SJSA1 (cell line): ENCODE measurements at places on chromosomes 13 and 19.

DNA sequence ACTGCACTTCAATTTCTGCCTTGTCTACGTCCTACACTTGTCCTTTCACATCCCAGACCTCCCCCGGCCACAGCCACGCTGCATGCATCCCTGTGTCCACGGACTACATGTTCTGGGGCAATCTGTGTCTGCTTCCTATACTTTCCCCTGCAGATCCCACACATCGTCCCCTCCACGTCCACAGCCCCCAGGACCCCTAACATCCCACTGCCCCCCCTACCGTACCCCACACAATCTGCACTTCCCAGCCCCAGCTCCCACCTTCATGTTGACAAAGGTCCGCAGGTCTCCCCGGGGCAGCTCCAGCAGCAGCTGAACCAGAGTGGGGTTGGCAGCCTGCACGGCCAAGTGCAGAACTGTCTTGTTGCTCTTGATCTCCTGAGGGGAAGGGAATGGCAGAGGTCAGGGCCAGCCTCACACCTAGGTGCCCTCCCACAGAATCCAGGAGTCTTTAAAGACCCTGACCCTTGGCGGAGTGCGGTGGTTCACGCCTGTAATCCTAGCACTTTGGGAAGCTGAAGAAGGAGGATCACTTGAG, 10.2 kb downstream of the NFKBID start:
- DNase-seq: no peak

DNA sequence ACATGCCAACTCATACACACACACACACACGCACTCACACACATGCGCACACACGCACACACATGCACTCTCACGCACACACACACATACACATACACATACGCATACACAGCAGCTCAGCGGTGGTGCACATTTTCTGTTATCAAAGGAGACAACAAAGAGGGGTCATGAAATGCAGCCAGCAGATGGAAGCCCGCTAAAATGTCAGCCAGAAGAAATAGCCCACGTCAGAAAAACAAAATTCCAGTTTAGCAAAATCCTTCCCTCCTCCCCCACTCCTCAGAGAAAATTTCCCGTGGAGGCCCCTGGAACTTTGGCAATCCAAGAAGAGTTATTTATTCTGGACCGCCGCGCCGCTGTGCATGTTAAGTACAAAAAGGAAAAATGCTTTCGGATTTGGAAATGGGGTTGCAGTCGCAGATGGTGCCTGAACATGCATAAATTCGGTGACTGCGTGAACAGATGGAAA, 114.6 kb upstream of the VSTM2B start:
- no peak for DNase-seq

- no peak for DNase-seq
Measured at GRCh38 chr19:18059297-18059696, 27.4 kb downstream of the IL12RB1 start.

DNA sequence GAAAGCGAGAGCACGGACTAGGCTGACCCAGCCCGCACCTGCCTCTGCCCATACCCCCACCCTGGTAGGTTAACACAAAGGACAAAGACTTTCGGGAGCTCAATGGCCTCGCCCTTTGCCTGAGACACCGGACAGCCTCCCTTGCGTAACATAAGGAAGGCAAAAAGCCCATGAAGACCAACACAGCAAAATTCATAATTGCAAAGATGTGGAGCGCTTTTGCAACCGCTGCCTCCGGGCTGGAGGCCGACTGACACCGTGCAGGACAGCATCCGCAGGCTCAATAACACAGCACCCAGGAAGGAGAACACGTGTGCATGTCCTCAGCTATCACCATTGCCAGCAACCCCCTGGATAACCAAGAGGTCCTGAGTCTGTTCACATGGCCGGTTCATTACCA, 15.4 kb downstream of the LILRA1 start:
- no peak for DNase-seq

DNA sequence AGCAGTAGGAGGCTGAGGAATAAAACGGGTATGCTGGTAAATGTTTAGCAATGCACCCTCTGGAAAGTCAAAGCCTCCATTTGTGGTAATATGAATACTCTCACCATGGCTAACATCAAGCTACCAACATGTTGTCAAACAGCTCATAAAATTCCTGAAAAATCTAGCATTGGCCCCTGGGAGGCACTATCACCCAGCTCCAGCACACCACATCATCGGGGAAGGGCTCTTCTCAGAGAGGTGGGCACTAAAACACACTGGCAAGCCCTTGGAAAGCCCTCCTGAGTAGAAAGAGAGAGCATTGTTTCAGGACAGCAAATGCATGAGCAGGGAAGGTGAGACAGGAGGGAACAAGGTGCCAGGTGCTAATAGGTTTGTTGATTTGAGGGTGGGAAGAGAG, 53.9 kb upstream of the FLT1 start:
- no peak for DNase-seq

DNA sequence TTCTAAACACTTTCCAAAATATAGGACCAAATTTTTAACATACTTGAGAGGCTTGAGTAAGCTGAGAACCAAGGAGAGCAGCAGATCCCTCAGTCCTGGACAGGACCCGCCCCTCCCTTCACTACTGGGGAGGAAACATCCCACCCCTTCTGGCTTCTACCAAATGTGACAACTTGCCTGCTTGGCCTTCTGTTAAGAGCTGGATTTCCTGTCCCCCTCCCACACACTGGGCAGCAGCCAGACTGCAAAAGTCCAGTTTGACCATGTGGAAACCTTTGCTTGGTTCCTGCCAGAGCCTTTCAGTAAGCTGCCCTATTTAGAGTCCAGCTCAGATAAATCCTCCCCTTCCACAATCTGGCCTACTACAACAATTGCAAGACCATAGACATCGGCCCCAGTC, 84.3 kb downstream of the FGF14 start:
- DNase-seq: no peak
